Calu3 (cell line): ENCODE measurements at places on chromosomes 12 and 14.

DNA sequence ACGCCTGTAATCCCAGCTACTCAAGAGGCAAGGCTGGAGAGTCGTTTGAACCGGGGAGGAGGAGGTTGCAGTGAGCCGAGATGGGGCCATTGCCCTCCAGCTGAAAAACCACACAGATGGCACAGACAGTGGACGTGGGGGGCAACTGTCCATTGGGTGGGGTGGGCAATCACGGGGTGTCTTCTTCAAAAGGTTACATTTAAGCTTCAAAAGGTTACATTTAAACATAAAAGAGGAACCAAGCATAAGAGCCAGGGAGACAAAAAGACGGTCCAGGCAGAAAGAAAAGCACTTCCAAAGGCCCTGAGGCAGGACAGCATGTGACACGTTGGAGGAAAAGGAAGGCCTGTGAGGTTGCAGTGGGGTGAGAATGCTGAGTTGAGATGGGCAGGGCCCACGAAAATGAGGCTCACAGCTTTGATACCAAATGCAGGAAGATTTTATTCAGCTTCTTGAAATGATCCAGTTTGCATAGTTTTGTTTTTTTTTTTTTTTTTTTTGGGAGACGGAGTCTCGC is 10.7 kb downstream of the SCARB1 start:
- no peak for DNase-seq

GRCh38 chr14:88849716-88850115 is 25.3 kb downstream of the TTC8 start:
- no peak for DNase-seq

DNA sequence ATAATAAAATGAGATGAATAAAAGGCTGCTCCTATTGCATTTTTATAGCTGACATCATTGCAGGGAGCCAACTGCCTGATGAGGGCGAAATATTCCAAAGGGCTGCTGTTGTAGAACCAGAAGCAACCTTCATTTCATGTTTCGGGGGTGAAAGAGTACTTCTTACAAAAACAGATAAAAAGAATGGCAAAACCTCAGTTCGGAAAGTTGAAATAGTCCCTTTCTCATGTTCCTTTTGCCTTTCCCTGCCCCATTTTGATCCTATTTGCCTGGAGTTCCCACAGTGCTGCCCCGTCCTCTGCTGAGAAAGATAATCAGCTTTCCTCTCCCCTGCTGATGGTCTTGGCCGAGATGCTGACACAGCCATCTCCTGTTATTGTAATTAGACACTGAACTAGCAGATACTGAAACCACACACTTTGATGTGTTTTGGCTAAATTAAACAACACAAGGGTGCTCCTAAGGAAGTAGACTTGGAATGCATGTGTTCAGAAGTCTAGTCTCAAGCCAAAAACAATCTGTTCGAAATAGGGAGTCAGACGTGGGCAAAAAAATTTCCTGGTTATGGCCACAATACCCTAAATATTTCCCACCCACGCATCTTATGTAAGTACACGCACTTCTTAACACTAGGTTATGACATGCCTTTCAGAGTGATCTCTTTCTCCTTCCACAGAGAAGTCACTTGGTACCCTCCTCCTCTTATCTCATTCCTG is 117.2 kb downstream of the PPM1H start:
- no peak for DNase-seq

- no peak for DNase-seq
Measured at GRCh38 chr12:68564166-68564565, 46.5 kb upstream of the RAP1B start.

GRCh38 chr12:27151479-27151878 is 69.1 kb upstream of the C12orf71 start:
- no peak for DNase-seq

DNA sequence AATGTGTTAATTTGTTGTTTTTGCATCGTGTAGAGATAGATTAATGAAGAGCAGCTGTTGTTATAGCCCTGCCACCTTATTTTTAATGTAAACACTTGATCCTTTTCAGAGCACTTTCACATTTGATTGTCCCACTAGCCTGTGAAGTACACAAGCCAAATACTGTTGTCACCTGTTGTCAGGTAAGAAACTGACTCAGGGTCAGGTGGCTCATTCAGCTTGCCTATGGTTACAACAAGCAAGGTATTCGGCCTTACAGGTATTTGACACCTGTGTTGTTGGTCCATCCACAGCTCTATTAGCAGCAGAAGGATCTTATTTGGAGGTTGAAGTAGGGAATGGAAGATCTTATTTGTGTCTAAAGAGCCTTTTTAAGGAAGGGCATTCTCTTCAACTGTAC is 108.9 kb downstream of the GPR135 start:
- DNase-seq: no peak

- no peak for DNase-seq
Measured at GRCh38 chr12:132450418-132451171, 39.4 kb upstream of the FBRSL1 start.

DNA sequence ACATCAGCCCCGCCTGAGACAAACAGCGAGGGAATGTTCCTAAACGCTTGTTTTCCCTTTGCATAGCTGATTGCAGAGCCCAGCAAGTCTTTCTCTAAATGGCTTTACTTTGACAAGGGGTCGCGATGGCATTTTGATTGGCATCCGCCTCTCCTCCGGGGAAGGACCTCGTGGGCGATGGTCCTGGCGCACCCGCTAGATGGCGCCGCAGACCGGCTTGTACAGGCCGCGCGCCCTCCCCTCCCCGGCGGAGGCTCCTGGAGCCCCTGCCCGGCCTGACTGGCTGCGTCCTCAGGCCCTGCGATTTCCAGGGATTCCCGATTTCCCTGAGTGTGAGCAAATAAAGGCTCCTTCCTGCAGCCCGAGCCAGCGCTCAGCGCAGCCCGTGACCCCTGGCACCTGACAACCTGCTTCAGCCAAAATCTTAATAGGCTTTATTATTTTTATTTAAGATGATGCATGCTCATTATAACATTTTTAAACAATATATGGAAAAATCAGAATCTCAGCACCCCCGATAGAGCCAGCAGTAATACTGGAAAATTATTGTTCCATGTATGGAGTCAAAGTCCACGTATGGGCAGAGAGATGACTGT is 468.3 kb downstream of the AACS start:
- peak; percentile 86 for DNase-seq

DNA sequence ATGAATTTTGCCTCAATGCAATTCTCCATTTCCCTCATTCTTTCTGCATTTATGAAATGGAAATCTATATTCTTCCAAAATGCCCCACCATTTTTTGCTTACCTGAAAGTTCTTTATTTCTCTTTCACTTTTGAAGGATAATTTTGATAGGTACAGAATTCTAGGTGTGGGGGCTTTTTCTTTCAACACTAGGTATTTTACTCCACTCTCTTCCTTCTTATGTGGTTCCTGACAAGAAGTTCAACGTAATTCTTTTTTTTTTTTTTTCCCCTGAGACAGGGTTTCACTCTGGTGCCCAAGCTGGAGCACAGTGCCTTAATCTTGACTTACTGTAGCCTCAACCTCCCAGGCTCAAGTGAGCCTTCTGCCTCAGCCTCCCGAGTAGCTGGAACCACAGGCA is 26.3 kb upstream of the OASL start:
- DNase-seq: no peak

DNA sequence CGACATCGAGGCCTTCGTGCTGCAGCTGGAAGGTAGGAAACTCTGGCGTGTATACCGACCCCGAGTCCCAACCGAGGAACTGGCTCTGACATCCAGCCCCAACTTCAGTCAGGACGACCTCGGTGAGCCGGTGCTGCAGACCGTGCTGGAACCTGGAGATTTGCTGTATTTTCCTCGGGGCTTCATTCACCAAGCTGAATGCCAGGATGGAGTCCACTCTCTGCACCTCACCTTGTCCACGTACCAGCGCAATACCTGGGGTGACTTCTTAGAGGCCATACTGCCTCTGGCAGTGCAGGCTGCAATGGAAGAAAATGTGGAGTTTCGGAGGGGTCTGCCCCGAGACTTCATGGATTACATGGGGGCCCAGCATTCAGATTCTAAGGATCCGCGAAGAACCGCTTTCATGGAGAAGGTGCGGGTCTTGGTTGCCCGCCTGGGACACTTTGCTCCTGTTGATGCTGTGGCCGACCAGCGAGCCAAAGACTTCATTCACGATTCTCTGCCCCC is 1.4 kb downstream of the RIOX1 start:
- DNase-seq: no peak

DNA sequence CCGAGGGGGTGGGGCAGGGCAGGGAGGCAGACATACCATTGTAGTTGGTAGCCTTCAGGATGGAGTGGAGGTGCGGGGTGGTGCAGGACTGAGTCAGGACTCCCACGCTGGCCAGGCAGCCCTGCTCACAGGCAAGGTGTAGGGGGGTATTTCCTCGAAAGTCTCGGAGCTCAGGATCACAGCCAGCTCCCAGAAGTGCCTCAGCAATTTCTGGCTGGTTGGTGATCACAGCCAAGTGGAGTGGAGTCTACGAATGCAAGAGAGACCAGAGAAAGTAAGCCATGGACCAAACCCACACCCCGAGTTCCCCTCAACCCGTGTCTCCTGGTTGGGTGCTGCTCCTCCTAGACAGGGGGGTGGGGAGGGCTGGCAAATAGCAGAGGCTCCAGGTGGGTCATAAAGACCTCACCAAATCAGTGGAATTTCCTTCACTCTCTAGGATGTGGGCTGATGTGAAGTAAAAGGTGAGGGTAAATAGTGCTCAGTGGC is 1.4 kb downstream of the NFKBIA start:
- no peak for DNase-seq

DNA sequence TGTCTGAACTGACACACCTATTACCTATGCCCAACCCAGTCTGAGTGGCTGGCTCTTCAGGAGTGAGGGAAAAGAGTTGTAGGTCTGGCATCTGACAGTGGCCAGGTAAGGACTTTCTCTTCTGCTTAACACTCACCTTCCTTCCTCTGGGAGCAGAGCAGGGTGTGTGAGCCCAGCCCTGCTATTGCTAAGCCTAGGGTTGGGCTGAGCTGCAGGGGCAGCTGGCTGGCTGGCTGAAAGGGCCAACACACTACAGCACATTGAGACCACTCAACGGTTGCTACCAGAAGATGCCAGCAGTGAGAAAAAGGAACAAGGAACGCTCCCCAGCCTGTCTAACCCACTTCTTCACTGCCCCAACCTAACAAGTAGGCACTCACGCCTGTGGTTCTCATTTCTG is 201.2 kb downstream of the DPF3 start:
- peak; percentile 8 for DNase-seq

- peak; percentile 88 for DNase-seq
Measured at GRCh38 chr14:99628887-99629618, 15.9 kb upstream of the HHIPL1 start.

- no peak for DNase-seq
Measured at GRCh38 chr12:70422631-70423030, 56.5 kb downstream of the KCNMB4 start.

GRCh38 chr12:69998922-69999321 is 173.9 kb downstream of the MYRFL start:
- no peak for DNase-seq

DNA sequence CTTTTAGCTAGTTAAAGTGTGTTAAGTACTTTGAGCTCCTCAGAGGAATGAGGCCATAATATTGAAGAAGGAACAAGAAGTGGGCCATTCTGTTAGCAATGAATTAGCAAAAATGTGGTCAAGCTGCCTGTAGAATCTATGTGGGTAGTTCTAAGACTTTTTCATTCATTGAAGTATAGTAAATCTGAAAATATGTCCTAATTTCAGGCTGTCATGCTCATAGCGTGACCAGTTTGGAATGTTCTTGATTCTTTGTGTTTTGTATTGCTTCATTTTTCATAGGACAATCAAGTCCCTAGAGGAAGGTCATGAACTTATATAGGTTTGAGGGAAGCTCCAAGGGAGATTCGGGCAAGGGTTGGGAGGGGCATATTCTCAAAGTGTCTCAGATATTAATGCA is 11.4 kb downstream of the ATP23 start:
- DNase-seq: no peak

- DNase-seq: no peak
Measured at GRCh38 chr14:53824061-53824460, 132.6 kb downstream of the BMP4 start.

GRCh38 chr14:103334644-103335622 is 896 bp downstream of the EIF5 start:
- DNase-seq: peak; percentile 72

GRCh38 chr14:92951912-92952471 is 29.0 kb downstream of the CHGA start:
- DNase-seq: peak; percentile 87

- no peak for DNase-seq
Measured at GRCh38 chr12:3476403-3476802, 14.6 kb upstream of the PRMT8 start.

- DNase-seq: no peak
Measured at GRCh38 chr12:59695379-59695778, 99.5 kb downstream of the SLC16A7 start.

GRCh38 chr12:38775457-38775856 is 129.9 kb downstream of the CPNE8 start:
- no peak for DNase-seq
